ENCODE measurements at places on chromosomes 6 and 20. TPM values are rescaled to one million over a fixed set of nuclear protein-coding genes. Genes with fewer than 3 reads are reported as not detected.

- H3K27me3 ChIP-seq = no peaks in the 10 kb centered on the region
- peak; percentile 38 for DNase-seq
- peak overlapping the region; percentile 76 for H3K4me3 ChIP-seq
- H3K27ac ChIP-seq = peak overlapping the region; percentile 94
- H3K4me1 ChIP-seq = peaks cover 4% of the 10 kb centered on the region
Observed at GRCh38 chr6:33391922-33392594, 435 bp downstream of the KIFC1 start.

COL11A2 gene
- polyA plus RNA-seq = 5.3 TPM

- DNase-seq = no peak
- H3K27ac ChIP-seq = no peak overlapping the region
- H3K4me3 ChIP-seq = no peak overlapping the region
- no peaks in the 10 kb centered on the region for H3K27me3 ChIP-seq
- H3K36me3 ChIP-seq = no peaks in the 10 kb centered on the region
Observed at GRCh38 chr6:92052513-92052912, 1366.8 kb downstream of the EPHA7 start.

SLC29A1 gene
- polyA plus RNA-seq = 47.4 TPM

MROH8 gene
- polyA plus RNA-seq = 3.6 TPM

DNA sequence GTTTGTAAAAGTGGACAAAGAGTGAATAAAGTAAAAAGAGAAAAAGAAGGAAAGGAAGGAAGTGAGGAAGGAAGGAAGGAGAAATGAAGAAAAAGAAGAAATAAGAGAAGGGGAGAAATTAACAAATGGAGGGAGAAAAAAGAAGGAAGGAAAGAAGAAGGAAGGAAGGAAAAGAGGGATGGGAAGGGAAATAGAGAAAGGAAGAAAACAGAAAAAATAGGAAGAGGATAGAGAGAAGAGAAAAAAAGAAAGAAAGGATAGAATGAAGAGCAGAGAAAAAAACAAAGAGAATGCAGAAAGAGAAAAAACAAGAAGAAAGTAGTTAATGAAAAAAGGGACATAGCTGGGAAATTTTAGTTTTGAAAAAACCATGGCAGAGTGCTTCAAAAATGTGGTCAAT, 361.8 kb downstream of the EPHA7 start:
- no peak for DNase-seq
- no peaks in the 10 kb centered on the region for H3K27me3 ChIP-seq

DNA sequence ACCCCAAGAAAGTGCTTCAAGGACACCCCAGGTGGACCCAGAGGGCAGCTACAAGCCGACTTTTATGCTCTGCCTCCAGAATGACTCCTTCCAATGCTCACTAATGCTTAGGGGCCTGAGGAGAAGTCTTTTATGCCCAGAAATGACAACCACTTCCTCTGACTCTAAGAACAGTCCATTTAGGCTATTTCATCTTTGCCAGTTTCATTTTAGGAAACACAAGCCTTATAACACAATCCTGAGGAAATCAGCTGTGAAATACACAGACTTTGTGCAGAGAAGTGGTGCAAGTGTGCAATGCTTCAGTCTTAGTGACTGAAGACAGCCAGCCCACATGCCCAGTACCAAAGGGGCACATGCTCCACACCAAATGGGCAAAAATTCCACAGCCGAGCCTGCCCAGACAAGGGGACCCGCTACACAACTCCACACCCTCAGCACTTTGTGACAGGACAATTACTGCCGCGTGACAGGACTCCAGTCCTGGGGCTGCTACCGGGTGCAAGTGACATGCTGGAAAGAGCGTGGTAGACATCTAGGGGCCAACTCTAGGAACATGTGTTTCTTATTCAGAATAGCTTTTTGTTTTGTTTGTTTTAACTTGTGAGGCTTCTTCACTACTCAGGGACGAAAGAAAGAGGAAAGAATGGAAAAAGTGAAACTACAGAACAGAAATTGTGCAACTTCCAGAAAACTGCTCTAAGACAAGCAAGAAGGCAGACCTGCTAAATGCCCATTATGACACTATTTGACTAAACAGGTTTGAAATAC, 28.2 kb upstream of the PLAGL1 start:
- no peaks in the 10 kb centered on the region for H3K27me3 ChIP-seq
- peak overlapping the region; percentile 34 for H3K27ac ChIP-seq
- peak; percentile 57 for DNase-seq

DNA sequence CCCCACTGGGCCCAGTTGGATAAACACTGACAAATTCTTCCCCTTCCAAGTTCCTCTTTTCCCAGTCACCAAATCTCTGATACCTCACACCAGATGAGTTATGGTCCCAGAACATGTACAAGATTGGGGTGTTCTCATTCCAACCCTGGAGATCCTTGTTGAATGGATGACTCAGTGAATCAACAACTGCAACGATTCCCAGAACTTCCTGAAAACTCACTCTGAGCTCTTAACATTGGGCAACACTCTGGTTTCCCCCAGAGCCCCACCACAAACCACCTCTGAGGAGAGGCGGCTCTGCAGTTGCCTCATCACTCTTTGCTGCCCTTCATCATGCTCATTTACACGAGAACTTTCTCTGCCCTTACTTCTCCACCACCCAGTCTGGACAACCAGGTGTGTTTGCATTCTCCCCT, 115.2 kb downstream of the MRPL14 start:
- DNase-seq = no peak
- no peak overlapping the region for H3K27ac ChIP-seq
- no peaks in the 10 kb centered on the region for H3K27me3 ChIP-seq
- no peaks in the 10 kb centered on the region for H3K4me1 ChIP-seq
- H3K36me3 ChIP-seq = no peaks in the 10 kb centered on the region

BEND6 gene
- polyA plus RNA-seq = 1.2 TPM

All from large intestine (tissue), 12 donors.